HS-27A (cell line): ENCODE measurements at places on chromosomes 1 and 21.

DNA sequence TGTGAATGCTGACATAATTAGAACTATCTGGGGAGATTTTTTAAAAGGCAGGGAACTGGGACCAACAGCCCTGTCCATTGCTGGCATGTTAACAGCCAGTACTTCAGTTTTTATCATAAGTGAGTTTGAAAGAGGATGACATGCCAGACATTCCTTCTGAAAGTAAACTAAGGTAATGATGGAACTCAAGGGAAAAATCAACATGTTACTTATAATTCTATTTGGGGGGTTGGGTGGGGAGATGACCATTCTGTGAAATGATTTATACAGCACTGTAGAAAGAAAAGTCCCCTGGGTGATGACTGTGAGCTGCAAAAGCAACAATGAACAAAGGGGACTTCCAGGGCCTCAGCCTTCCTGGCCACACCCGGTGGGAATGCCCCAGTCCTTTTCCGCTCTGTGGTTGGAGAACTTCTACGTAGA, 5.4 kb upstream of the LAMC2 start:
- no peak for DNase-seq

GRCh38 chr1:2086446-2087078, 36.4 kb downstream of the PRKCZ start:
- DNase-seq = no peak

DNA sequence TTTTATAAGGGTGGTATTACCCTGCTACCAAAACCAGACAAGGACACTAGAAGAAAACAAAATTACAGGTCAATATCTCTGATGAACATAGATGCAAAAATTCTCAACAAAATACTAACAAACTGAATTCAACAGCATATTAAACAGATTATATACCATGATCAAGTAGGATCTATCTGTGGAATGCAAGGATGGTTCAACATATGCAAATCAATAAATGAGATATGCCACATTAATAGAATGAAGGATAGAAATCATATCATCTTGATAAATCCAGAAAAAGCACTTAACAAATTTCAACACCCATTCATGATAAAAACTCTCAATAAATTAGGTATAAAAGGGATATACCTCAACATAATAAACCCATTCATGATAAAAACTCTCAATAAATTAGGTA, 24.3 kb upstream of the MYBPHL start:
- DNase-seq = no peak

- DNase-seq = no peak
Measured at GRCh38 chr1:192984080-192984479, 75.1 kb downstream of the UCHL5 start.

DNA sequence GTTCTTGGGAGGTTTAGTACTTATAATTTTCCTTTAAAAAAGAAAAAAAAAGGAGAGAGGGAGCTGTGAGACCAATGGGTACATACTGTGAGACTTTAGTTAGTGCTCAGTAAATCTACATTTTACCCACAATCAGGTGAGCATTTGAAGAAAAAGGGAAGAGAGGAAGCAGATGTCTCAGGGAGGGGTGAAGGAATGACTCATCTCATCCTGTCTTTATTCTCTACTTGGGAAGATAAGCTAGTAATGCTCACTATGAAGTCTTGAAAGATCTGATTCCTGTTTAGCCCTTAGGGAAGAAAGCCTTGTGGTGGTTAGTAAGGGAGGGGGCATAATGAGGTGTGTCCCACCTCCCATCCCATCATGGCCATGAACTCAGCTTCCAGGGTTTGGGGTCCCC, 112.6 kb downstream of the PLD5 start:
- no peak for DNase-seq
